ENCODE measurements at places on chromosomes 3 and 15.

DNA sequence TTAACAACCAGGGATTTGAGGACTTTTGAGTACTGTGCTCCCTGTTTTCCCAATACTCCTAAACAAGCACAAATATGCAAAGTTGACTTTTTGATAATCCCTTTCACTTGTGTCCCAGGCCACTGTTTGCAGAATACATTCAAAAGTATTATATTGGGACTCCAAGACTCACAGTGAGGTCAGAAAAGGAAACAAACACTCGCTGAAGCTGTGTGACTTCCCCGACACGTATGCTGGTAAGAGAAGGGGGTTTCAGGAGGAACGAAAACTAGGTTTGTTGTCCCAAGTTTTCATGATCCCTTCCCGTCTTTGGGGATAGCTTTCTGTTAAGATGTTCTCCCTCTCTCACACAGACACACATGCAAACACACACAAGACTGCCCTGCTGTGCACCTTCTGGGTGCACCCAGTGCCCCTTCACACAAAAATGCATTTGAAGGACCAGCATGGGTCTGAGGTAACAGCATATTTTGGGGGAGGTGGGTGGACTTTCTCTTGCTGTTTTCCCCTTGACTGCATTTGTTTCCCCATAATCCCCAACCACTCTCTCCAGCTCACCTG, 225.2 kb upstream of the PRICKLE2 start:
- no peak for DNase-seq

- no peak for DNase-seq
These were observed 194.7 kb upstream of the NANOGP8 start for GRCh38 chr15:35279811-35280210.

DNA sequence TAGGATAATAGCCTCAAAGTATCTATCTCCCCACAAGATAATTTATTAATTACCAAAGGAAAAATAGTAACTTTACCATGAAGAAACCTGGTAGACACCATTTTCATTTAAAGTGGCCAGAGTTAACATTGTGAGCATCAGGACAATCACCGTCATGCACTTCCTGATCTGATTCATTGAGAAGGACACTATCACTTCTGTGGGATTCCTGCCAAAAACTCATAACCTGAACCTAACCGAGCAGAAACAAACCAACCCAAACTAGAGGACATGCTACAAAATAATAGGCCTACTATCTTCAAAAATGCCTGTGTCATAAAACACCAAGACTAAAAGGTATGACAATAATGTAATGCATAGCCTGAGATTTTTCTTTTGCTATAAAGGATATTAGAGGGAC, 39.0 kb downstream of the FSIP1 start:
- DNase-seq, result no peak

GRCh38 chr3:30549600-30549999, 56.8 kb upstream of the TGFBR2 start:
- DNase-seq, result peak; percentile 83

GRCh38 chr15:75195122-75195765, 6.4 kb upstream of the C15orf39 start:
- no peak for DNase-seq

- no peak for DNase-seq
These were observed 58.0 kb downstream of the HRH1 start for GRCh38 chr3:11212299-11212608.

- no peak for DNase-seq
These were observed 455 bp upstream of the ABHD17C start for GRCh38 chr15:80694611-80695098.

DNA sequence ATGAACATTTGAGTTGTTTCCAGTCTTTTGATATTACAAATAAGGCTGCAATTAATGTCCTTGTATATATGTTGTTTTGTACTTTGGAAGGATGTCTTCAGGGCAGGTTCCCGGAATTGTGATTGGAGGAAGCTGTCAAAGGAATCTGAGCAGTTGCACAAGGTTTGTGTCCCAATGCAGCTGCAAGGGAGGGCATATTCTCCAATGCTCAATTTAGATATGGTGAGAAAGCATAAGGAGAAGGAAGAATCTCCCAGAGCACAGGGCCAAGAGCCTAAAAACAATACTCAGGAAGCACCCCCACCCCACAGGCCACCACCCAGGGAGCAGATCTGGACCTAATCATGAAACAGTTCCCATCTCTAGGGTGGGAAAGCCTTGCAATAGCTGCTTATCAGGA, 228.0 kb upstream of the LRRFIP2 start:
- no peak for DNase-seq

GRCh38 chr15:40333922-40334492, 6.7 kb downstream of the CCDC9B start:
- DNase-seq, result no peak

DNA sequence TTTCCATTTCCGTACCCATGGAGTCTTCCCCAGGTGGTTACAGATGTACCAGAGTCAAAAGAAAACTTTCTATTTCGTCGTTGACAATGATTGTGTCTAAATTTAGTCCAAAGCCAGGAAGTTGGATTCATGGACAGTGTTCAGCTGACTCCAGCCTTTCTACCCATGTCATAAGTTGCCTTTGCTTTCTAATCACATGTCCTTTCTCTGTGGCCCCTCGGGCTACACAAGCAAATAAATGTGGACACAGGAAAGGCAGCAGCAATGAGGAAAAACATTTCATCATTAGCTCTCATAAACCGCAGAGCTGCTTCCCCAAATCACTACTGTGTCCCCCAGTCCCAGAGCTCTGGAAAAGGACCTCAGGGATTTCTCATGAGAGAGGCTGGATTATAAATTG, 82.0 kb downstream of the USF3 start:
- DNase-seq, result no peak

DNA sequence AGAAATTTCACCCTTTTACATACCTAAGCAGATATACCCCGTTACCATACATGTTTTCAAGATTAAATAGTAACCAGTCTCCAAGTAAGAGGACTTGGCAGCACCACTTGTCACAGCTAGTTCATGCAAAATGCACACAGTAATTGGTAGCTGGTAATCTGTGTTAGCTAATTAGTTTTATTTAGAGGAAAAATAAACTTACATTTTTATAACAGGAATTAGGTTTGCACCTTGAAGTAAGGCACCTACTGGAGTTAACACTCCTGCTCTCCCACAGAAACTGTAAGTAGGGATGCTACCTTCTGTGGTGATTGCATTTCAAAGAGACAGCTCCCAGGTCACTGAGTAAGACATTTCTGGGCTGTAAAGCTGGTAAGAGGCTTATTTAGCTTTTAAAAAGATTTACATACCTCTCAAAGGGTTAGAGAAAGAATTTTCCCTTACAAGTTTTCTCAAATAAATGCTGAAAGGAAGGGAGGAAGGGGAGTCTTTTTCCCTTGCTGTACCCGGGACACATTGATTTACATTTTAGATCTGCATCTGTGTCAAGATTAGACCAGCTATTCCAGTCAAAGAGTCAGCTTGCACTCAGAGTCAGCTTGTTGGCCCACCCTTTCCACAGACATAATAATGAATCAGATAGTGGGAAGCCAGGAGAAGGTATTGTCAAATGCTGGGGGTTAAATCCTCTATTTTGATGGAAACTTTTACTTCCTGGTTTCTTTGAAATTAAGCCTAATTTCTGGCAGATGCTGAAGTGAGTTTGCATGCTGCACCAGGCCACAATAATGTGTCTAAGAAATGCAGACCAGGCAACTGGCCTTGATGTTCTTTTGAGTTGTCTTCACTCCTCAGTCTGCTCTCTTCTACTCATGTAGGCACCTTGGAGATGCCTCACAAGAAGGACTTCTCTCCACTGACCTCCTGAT, 77.6 kb upstream of the CHD2 start:
- no peak for DNase-seq

- DNase-seq, result no peak
These were observed 47.4 kb upstream of the DCLK3 start for GRCh38 chr3:36811768-36812167.

GRCh38 chr15:55401786-55402246, 6.3 kb downstream of the CCPG1 start:
- no peak for DNase-seq

DNA sequence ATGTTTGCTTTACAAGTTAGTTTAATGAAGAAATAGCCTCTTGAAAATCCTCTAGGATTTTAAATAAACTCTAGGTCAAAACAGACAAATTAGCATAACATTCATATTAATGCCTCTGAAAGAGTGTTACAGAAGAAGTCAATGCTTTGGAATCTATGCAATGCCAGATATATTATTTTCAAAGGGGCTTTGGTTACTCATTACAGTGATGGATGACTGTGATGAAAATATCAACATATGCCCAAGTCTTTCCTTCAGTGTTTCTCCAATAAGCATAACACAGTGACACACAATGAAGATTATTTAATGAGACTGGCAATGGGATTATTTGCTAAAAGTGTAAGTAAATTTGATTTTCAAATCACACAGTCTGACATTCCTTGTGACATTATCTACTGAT, 1247.2 kb downstream of the ROBO2 start:
- no peak for DNase-seq

DNA sequence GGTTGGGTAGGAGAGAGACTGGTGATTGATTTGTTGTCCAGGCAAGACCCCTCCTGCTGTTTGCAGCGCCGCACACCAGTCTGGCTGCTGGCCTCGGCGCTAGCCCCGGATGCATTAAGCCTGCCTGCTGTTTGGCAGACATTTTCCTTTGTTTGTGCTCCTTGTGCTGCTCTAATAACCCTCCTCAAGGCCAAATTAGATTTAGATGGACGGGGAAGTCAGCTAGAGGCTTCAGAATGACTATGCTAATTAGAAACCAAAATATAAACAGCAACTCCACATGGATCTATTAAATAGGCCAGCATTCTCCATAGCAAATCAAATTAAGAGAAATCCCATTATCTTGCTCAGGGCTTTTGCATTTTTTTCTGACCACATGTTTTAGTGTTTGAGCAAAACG, 445.2 kb downstream of the SQOR start:
- no peak for DNase-seq

GRCh38 chr15:95793231-95793630, 537.3 kb upstream of the NR2F2 start:
- DNase-seq, result no peak

DNA sequence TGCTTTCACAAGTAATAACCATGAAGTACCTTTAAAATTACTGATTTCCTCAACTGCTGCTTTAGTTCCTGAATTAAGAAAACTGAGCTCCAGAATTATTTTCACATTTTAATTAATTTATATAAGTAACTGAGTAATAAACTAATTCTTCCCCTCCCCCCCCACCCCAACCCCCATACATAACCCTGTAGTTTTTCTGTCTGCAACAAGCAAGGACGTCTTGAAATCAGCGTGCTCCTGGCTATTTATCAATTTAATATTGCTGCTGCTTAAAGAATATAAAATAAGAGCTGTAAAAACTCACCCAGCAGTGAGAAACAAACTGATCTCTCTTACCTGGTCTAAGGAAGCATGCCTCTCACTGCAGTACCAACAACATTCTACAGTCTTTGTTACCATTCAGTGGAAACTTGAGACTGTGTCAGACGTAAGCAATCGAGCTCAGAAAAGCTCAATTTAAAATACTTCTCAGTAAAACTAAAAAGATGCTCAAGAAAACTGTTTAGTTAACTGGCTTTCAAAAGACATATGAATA, 121.0 kb downstream of the TFDP2 start:
- peak; percentile 79 for DNase-seq

DNA sequence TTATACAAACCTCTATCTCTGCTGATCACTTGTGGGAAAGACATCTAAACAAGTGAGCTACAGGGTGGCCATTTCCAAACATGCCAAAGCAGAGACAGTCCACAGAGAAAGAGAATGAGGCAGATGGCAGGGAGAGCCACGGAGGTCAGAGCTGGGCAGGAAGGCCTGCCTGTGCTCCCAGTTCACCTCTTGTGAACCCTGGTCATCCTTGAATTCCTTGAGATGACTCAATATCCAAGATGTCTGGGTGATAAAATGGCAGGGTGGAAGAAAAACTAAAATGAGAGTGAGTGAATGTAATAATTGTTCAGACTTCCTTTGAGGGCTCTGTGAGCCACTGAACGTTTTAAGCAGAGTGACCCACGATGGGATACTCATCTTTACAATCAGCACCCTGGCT, 104.8 kb downstream of the PLCH1 start:
- DNase-seq, result no peak

- DNase-seq, result no peak
These were observed 4.1 kb upstream of the HDAC11 start for GRCh38 chr3:13475871-13476590.

GRCh38 chr15:60057554-60057953, 53.4 kb downstream of the FOXB1 start:
- no peak for DNase-seq

DNA sequence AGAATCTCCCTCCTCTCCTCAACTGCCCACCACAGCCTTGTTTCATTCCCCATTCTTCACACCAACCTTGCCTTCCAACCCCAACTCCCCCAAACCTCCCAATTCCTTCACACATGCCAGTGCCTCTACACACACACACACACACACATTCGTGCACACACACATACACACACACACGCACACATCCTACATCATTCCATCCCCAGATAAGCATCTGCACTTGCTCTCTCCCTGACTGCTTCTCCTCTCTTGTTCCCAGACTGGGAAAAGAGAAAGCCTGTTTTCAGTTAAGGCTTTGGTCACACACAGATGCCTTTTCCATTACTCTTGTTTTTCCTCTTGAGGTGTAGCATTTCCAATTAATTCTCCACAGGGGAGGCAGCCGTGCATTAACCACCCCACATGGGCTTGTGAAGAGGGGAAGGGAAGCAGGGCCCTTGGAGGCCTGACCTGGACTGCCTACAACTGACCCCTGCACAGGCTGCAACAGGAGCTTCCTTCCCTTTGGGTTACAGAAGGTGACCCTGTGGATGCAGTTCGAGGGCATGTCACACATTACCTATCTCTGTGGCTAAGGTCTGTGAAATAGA, 32.0 kb upstream of the BOC start:
- DNase-seq, result no peak

GRCh38 chr3:177802151-177802900, 605.0 kb upstream of the TBL1XR1 start:
- no peak for DNase-seq

- no peak for DNase-seq
These were observed 200.4 kb upstream of the TBC1D5 start for GRCh38 chr3:17942856-17943255.

GRCh38 chr15:60871731-60872130, 357.4 kb downstream of the RORA start:
- no peak for DNase-seq

DNA sequence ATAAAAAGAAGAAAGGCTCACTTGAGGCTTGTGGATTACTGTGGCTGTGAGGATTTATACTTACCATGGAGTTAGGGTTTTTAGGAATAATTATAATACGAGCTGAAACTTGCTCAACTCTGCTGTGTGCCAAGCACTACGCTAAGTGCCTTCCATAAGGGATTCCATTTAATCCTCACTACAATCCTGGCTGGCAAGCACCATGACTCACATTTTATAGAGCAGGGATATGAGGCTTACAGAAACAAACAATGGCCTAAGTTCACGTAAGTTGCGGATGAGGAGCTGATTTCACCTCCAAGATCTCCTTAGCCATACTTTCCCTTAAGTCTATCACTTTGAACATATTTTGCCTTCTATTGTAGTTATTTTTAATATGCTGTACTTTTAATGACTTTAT, 43.9 kb upstream of the ARL8B start:
- no peak for DNase-seq

All from NT2/D1 (cell line).